Stimulated activated CD4-positive, alpha-beta T cell treated with anti-CD3 and anti-CD28 coated beads, Interleukin-1b, Interleukin-23, amount 100 ng/mL, for 1 hour (primary cell): ENCODE measurements at places on chromosomes 4 and X.

DNA sequence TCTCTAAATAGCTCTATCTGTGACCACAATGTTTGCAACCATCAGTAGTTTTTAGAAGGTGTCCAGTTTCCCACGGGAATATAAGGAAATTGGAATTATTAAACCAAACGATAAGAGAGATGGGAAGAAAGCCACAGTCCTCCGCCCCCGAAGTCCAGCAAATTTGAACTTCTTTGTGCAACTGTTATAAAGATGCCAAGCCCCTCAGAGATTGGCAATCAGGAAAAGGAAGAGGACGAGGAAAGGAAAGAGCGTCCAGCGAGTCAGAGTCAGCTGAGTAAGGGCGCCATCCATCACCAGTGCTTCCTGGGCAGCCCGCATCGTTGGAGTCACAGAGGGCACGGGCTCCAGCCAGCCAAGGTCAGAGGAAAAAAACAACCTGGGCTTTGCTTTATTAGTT, 35.7 kb downstream of the LDB2 start:
- DNase-seq: no peak

DNA sequence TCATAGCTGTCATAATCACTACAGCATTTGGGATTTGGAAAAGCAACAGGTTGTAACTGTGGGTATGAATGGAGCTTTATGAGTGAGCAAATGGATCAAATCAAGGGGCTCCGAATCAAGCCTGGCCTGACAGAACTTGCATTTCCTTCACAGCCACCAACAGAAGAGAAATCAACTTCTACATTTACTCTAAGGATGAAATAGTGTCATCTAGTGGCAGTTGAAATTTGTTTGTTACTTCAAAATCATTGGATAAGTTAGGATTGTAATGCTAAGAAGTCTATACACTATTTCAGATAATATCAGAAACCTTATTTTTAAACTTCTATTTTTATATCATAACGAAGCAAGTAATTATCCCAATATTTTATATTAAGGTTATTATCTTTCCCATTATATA, 10.7 kb upstream of the WDR17 start:
- no peak for DNase-seq

DNA sequence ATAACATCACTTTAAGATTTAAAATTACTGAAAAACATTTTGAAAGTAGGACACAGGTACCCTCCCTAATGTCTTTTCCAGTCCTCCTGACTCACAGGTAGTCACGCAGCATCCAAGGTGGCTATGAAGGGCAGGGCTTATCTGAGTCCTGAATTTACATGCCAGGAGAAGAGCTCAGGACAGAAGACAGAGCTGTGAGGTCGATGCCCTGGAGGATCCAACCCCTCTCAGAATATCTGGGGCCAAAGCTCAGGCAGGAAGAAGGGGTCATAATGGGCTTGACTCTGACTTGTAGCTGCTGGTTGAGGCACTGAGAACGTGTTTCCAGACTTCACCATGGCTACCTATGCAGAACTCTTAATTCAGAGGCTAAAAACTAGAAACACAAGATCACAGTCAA, 177.5 kb downstream of the AASDH start:
- DNase-seq: no peak

- DNase-seq: no peak
Measured at GRCh38 chrX:39758791-39759525, 338.8 kb downstream of the BCOR start.

GRCh38 chr4:149095811-149096210, 653.6 kb upstream of the NR3C2 start:
- no peak for DNase-seq

GRCh38 chr4:79609817-79610216, 201.8 kb upstream of the GK2 start:
- DNase-seq: no peak

GRCh38 chrX:153401133-153401764, at the start of gene PNMA6E:
PNMA6E (minus strand) TSS chrX:153401350; CDS start chrX:153398849, 2,501 bp downstream.
- no peak for DNase-seq

DNA sequence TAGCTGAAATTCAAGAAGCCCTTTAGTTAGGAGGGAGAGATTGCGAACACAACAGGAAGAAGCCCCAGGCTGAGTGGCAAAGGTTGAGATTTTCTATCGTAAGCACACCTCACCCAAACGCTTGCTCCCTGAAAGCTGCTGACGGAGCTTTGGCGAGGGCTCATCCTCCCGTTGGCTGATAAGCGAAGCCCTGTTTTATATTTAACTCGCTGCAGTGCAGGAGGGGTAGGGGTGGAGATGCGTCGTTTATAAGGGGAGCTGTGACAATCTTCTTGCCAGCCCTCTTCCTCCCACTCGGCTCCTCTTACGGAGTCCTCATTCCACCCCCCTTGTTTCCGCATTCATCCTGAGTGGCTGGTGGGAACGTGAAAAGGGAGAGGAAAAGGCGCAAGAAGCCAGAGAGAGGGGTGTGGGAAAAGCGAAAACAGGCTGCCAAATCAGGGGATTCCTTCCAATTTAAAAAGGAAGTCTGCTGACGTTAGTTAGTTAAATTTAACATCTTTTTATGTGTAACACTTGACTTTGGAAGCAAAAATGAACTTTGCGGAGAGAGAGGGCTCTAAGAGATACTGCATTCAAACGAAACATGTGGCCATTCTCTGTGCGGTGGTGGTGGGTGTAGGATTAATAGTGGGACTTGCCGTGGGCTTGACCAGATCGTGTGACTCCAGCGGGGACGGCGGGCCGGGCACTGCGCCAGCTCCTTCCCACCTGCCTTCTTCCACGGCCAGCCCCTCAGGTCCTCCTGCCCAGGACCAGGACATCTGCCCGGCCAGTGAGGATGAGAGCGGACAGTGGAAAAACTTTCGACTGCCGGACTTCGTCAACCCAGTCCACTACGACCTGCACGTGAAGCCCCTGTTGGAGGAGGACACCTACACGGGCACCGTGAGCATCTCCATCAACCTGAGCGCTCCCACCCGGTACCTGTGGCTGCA, at the start of gene ENPEP:
ENPEP (plus strand) TSS at position 275 of the 938 bp plus-strand sequence; CDS start at position 535, 260 bp downstream.
- DNase-seq: no peak

GRCh38 chr4:94548571-94548970, 96.8 kb downstream of the PDLIM5 start:
- DNase-seq: no peak

GRCh38 chr4:25993395-25994185, 79.6 kb downstream of the SMIM20 start:
- no peak for DNase-seq

GRCh38 chr4:163558539-163559044, 64.1 kb downstream of the TMA16 start:
- DNase-seq: no peak

GRCh38 chrX:151712253-151712652, 3.6 kb upstream of the FATE1 start:
- no peak for DNase-seq

DNA sequence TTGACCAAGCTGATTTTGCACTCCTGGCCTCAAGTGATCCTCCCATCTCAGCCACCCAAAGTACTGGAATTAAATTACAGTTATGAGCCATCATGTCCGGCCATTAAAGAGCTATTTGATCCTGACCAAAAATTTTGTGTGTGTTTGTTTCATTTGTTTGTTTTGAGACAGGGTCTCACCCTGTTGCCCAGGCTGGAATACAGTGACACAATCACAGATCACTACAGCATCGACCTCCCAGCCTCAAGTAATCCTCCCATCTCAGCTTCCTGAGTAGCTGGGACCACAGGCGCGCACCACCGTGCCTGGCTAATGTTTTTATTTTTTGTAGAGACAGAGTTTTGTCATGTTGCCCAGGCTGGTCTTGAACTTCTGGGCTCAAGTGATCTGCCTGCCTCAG, 82.9 kb upstream of the RBPJ start:
- no peak for DNase-seq

DNA sequence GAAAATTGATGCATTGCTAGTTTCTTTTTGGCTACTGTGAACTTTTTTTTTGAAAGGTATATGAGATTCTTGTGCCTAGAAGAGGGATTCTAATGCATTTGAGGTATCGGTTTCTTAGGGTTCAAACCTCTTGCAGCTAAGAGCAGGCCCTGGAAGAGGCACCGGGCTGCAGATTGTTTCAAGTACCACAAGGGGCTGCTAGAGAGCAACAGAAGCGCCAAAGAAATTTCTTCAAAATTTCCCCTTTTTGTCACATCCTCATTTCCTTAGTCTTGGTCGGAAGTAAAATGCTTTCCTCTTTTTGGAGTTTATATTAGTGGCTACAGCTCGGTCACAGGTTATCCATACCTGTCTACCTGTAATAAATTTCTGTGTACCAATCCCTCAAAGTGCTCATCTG, 89.8 kb downstream of the PDGFRA start:
- DNase-seq: no peak

- DNase-seq: no peak
Measured at GRCh38 chrX:27444093-27444908, 18.8 kb downstream of the PPP4R3C start.

GRCh38 chrX:119579414-119579813, 5.1 kb downstream of the UBE2A start:
- no peak for DNase-seq

- no peak for DNase-seq
Measured at GRCh38 chrX:125620715-125621587, 301.3 kb downstream of the TEX13C start.

DNA sequence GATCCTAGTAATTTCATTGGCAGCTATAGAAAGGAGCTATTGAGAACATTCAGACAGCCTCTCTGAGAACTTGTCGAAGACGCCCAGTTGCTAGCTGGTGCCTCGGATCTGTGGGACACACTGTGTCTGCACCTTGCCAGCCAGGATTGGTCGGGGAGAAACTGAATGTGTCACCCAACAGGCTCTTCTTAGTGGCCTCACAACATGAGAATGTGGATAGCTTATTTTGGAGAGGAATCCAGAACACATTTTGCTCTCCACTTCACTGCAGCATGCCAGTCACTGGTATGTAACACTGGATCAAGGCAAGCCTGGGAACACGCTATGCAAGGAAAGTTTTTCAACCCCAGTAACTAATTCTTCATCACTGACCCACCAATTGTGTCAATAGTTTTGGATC, 89.5 kb upstream of the TRPC3 start:
- DNase-seq: no peak

- no peak for DNase-seq
Measured at GRCh38 chr4:152657657-152658056, 22.1 kb downstream of the TMEM154 start.

- DNase-seq: no peak
Measured at GRCh38 chr4:129326571-129327460, 230.9 kb downstream of the C4orf33 start.

DNA sequence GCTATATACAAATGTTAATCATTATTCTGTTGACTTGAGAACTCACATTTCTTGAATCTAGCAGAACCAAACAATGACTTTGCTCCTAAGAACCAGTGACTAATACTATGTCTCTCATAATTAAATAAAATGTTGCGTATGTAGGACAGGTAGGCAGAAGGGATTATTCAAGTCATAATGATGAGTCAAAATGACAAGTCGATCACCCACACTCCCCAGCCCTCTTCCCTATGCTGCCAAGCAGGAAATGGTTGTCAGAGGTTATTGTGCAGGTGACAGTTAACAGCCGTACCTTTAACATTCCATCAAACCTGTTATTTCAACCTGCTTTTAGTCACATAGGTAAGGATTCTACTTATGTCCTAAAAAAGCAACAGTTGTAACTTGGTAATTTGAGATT, 22.0 kb upstream of the STK26 start:
- no peak for DNase-seq

DNA sequence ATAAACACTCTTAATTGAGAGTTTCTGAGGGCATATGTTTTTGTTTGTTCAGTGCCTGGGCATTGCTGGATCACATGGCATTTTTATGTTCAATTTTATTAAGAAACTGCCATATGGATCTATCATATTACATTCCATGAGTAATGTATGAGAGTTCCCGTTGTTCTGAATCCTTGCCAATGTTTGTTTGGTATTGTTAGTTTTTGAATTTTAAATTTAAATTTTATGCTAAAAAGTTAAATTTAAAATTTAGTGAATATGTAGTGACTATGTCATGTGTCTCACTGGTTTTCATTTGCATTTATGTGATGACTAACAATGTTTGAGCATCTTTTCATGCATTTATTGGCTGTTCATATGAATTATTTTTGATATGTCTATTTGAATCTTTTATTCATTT, 54.8 kb upstream of the GEMIN8 start:
- DNase-seq: no peak
